Tibial nerve (tissue), 4 donors: ENCODE measurements at places on chromosomes 4 and X. TPM values are rescaled to one million over a fixed set of nuclear protein-coding genes. Genes with fewer than 3 reads are reported as not detected.

NXF2 gene
- total RNA-seq: not detected

SCML1 gene
- total RNA-seq: 16.8 TPM

H2BW2 gene
- total RNA-seq: not detected

BTK gene
- total RNA-seq: 6.0 TPM

LDB2 gene
- total RNA-seq: 52.0 TPM

CFAP299 gene
- 0.87 TPM for total RNA-seq

TMEM156 gene
- 8.6 TPM for total RNA-seq

SLC9A7 gene
- total RNA-seq: 6.9 TPM

UVSSA gene
- 29.8 TPM for total RNA-seq

BRS3 gene
- total RNA-seq: not detected

SMARCA1 gene
- total RNA-seq: 42.9 TPM

BEX2 gene
- 1.2 TPM for total RNA-seq

USP51 gene
- total RNA-seq: 14.3 TPM

RS1 gene
- not detected for total RNA-seq

CNGA1 gene
- 7.2 TPM for total RNA-seq

NDP gene
- total RNA-seq: 6.1 TPM

MAGEC1 gene
- not detected for total RNA-seq

IL21 gene
- total RNA-seq: not detected
